Left ventricle myocardium inferior (tissue), 1 donor: ENCODE measurements at places on chromosomes 5 and 9.

DNA sequence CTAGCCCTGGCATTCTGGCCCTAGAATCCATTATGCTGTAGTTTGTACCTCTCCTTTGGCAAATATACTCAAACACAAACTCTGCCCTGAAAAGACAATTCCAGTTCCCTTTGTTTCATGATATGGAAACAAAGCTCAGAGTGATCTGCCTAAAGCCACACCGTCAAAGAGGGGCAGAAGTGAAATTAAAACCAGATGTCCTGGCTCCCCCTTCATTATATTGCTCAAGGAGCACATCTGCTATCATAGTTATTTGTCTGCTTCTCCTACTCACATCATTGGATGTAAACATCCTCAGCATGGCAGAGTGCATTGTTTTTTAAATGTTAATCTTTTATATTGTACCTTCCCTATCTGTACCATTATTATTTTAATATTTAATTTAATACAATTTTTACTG is 266.7 kb upstream of the SMARCA2 start:
- DNase-seq = no peak

GRCh38 chr9:15176836-15177235 is 130.2 kb downstream of the TTC39B start:
- no peak for DNase-seq

- DNase-seq = no peak
Measured at GRCh38 chr5:31421806-31422586, 109.9 kb downstream of the DROSHA start.

DNA sequence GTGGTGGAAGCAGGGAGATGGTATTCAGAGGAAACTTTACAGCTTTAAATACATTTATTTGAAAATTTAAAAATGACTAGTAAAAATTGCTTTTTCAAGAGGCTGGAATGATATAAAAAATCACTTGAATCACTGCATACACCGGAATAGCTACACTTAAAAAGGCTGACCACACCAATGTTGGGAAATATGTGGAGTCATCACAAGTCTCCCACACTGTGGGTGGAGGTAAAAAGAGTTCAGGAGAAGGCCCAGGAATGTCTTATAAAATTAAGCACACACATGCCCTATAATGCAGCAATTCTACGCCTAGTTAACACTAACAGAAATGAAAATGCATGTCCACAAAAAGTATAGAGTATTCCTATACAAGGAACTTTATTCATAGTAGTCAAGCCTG is 198.1 kb downstream of the ROR2 start:
- DNase-seq = no peak

DNA sequence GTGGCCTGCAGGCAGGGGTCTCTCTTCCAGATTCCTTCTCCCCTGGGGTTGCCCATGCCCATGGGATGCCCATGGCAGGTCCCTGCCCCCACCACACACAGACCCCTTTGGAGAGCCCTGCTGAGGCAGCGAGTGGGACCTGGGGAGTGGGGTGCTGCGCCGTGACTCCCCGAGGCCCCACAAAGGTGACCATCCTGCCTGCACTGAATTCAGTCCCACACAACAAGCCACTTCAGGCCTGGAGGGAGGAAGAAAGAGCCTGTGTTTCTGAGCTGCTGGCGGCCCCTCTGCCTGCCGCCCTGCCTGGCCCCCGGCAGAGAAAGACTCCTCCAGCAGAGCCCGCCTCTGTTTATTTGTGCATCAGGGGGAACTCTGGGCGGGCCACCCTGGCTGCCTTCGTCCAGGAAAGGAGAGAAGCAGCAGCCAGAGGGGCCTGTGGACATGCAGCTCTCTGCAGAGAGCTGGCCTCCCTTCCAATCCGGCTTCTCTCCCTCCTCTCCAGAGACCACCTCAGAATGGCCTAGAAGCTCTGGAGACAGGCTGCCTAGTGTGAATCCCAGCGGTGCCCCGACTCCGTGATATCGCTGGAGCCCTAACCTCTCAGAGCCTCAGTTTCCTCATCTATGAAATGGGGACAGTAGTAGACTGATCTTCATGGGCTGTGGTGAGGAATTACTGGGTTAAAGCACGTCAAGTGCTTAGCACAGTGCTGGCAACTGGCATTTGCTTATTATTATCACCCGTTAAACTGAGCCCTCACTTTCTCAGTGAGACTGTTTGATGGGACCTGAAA is 72.9 kb downstream of the COL27A1 start:
- no peak for DNase-seq

DNA sequence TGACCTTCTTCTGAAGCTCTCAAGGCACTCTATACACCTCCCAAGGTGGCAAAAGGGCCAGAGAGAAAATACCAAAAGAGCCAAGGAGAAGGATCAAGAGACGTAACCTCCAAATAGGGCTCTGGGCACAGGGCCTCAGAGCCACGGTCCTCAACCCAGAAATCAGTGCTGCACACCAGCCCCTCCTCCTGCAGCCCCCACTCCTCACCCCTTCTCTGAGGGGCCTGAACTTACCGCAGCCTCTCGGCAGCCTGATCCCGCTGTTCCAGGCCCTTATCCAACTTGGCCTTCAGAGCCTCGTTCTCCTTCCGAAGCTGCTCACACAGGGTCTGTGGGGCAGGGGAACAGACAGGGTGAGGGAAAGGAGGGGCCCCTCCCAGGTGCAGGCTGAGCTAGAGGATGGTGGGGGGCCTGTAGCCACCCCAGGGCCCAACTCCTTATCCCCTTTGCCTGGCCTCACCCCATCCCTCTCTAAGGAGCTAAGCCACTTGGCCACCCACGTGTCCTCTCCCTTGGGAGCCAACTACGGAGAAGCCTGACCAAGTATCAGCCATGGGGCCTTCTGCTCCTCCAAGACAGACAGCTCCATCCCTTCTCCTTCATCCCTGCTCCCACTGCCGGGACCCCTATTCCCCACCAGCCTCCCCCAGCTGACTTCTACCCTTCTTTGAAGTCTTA is 28.8 kb downstream of the TNIP1 start:
- DNase-seq = no peak

DNA sequence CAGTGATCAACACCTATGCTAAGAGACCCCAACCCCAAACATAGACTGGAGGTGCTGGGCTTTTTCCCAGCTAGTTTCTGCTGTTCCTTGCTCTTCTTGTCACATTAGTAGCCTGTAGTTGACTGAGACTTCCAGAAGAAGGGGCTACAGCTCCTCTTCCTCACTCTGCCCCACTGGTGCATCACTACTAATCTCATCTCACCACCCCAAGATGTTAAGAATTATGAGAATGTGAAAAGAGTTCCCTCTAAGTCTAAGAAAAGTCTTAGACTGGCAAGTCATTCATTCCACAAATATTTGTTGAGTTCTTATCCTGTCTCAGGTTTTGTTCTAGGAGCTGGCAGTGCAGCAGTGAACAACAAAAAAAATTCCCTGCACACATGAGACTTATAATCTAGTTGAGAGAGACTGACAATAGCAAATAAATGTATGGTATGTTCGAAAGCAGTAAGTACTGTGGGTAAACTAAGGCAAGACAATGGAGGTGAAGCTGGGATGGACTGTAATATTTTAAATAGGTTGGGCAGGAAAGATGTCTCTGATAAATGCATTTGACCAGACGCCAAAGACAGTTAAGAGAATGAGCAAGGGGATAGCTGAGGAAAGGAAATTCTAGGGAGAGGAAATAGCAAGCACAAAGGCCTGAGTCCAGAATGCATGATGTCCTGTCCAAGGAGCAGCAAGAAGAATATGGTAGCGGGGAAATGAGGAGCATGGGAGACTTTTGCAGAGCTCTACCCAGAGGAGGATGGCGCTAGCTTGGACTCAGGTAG is 92.3 kb downstream of the PTCD2 start:
- no peak for DNase-seq

- peak; percentile 74 for DNase-seq
Measured at GRCh38 chr5:125198270-125198974, 452.0 kb upstream of the ZNF608 start.

DNA sequence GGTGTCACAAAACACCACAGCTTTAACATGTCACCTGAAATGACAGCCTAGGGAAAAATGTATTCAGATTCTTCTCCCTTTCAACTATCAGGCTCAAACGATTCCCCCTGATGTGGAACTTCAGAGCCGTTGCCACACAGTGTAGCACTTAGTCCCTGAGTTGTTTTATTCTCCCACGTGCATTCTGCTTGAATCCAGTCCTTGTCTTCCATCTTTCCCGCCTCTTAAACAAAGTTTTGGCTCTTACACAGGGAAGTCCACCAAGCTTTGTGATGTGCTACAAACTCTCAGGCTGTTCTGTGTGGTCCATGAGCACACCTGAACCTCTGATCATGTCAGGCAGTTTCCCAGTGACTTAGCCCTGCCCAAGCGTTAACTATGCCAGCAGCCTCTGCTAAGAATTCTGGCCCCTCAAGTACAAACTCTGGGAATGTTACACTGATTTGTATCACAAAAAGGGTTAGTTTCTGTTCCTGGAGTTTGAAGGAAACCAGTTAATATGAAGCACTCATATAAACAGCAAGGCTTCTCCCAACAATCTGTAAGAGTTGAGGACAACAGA is 45.8 kb upstream of the RNF38 start:
- no peak for DNase-seq

DNA sequence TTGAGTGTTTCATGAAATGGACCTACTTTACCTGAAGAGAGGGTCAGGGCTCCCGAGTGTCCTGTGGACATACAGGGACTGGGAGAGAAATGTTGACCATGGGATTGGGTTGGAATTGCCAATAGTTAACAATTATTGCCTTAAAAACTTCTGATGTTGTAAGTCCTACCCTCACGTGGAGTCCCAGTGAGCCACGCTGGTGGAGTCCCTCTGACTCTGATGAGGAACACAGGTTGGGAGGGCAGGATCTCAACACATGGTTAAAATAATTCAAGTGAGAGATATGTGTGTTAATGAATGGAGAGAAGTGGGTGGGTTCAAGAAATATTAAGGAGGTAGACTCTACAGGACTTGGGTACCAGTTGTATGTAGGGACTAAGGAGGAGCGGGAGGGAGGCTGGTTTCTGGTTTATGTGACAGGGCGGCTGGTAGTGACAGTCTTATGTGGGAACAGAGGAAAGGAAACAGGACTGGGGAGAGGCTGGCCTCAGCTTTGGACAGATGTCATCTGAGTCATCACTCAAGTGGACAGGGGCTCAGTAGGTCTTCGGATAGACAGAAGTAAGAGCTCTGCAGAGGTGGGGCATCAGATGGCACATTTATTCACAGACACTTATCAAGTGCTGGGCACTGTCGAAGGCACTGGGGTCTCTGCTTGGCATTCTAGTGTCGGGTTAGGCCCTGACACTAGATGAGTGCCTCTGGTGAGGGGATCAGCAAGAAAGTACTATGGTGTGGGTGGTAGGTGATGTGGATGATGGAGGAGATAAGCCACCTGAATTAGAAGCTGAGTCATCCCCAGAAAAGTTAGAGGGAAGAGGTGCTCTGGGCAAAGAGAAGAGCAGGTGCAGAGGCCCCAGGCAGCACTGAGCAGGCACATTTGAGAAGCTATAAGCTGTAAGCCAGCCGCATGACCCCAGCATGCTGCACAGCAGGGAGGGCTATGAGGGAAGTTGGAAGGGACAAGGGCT is 27.2 kb downstream of the MAML1 start:
- no peak for DNase-seq

DNA sequence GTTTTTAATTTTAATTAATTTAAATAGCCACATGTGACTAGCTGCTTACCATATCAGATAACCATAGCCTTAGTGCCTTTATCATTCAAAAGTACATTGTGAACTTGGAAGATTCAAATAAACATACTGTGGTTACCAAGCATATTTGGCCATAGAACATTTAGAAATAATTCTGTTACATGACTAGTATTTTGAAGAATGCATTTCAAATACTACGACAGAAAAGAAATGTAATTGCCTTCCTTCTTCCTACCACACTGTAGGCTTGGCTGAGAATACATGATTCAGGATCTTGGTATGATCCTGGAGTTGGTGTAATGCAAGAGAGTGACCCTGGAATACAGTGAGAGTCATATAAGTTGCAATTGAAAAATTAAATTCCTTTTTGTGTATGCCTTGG is 109.7 kb upstream of the PCA3 start:
- no peak for DNase-seq

GRCh38 chr9:99637641-99638040 is 184.0 kb upstream of the NR4A3 start:
- no peak for DNase-seq

DNA sequence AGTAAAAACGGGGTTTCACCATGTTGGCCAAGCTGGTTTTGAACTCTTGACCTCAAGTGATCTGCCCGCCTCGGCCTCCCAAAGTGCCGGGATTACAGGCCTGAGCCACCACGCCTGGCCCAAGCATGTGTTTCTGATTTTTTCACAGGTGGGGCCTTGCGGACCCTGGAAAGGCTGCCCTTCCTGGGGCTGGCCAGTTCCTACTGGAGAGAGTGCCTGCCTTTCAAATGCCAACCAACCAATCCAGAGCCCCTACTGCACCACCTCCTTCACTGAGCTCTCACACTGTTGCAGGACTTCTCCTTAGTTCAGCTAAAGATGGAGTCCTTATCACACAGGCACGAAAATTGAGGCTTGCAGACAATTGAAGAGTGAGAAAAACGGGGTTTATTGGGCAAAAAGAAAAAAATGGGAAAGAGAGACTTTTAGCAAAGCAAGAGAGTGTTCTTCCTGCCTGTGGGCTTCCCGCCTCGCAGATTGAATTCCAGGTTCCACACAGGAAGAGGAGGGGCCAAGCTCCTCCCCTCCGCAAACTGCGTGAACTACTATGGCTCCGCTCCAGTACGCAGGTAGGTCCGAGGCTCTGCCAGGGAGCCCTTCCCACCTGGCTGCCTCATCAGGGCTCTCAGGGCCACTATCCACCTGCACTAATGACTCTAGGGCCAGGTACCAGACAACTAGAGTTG is 8.3 kb upstream of the CMBL start:
- DNase-seq = no peak

- no peak for DNase-seq
Measured at GRCh38 chr5:131282235-131282634, 18.4 kb downstream of the CDC42SE2 start.

DNA sequence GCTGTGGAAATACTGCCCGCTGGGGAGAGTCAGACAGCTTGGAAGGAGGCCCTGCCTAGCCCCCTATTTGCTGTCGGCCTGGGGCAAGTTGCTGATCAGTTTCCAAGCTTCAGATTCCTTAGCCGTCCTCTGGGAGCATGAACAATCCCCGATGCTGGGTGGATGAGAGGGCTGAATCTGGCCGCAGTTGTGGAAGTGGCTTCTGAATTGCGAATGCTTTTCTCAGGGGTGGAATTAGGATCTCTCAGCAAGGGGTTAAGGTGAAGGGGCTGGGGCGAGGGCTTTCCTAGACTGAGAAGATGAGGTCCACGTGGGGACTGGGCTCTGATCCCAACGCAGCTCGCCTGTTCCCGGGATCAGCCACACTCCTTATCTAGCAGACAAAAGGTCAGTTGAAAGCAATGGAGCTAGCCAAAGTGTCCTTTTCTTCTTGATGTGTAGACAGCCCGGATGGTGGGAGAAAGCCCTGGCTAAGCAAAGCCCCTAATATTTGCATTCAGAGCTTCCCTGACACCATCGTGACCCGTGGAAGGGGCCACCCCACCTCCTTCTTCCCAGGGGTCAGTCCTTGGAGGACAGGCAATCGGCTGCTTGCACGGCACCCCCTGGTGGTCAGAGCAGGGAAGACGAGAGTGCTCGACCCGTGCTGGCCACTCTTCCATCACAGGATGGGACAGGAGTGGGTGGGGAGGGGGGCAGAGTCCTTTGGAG is 54.9 kb downstream of the COL15A1 start:
- peak; percentile 89 for DNase-seq
